Activated naive CD4-positive, alpha-beta T cell treated with anti-CD3 and anti-CD28 coated beads, Interleukin-2, amount 50 U/mL, for 16 hours (primary cell): ENCODE measurements at places on chromosomes 6 and 20.

DNA sequence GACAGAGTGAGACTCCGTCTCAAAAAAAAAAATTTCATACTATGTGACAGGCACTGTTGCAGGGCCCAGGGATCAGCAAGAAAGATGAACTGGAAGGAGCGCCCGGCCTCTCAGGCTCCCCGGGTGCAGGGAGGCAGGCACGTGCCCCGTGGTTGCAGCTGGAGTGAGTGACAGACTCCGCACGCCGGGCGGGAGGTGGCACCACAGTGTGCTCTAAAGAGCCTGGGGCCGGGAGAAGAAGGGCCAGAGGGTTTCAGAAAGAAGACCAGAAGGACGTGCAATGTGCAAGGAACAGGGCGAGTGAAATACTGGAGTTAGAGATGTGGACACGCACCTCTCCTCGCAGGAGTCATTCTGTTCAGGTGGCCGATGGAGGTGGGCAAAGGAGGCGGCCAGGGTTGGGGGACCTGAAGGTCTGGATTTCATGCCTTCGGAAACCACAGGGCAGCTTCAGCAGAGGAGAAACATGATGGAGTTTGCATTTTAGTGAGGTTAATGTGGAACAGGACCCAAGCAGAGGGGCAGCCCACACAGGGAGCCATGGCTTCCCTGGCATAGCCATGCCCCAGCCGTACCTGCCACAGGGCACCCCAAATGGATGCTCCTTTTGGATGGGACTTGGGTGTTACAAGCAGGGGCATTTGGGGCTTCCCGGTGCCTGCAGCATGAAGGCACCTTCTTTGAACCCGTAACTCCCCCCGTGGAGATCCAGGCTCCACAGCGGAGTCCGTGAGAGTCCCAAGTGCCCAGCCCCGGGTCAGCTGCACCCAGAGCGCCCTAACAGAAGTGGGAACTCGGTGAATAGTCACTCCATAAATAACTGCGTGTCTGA lies 226.2 kb downstream of the ERMARD start:
- no peak for DNase-seq

DNA sequence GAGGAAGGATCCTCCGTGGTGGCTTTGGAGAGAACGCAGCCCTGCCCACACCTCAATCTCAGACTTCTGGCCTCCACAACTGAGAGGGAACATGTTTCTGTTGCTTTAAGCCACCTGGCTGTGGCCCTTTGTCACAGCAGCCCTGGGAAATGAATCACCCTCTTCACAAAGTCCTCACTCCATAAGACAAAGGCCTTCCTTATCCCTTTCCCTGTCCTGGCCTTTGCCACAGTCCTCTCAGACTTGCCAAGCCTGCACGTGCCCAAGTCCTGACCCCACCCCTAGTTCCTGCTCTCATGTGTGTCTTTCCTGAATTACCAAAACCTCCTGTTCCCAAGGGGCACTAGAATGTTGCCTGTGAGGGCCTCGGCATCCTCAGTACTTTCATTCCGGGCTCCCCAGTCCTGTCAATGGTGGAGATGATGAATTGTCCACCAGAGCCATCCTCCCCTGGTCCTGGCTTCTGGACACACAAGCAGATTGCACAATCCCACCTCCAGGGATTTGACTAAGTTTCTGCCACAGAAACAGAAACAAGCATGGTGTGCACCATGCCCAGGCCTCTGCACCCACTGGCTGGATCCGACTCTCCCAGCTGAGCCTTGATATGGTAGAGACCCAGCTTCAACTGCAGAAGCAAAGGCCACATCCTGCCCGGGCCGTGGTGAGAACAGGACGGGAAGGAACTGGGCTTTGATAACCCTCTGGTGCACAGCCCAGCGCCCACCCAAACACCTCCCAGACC lies 232.6 kb upstream of the PDE10A start:
- DNase-seq: no peak

- no peak for DNase-seq
These were observed 1.4 kb downstream of the FBXL4 start for GRCh38 chr6:98946266-98946878.

DNA sequence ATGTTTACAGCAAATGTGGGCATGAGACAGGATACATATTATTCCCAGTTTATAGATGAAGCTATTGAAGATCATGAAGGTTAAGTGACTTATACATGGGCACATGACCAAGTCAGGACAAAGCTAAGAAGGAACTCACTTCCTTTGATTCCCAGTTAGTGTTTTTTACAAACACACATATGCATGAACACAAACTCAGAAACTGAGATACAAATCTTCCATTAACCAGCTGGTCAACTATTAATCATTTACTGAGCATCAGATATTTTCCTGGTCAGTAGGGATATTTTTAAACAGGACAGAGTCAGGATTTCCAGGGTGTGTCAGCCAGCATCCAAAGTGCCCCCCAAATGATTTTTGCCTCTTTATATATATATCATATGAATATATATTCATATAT lies 222.2 kb downstream of the OGFRL1 start:
- no peak for DNase-seq

DNA sequence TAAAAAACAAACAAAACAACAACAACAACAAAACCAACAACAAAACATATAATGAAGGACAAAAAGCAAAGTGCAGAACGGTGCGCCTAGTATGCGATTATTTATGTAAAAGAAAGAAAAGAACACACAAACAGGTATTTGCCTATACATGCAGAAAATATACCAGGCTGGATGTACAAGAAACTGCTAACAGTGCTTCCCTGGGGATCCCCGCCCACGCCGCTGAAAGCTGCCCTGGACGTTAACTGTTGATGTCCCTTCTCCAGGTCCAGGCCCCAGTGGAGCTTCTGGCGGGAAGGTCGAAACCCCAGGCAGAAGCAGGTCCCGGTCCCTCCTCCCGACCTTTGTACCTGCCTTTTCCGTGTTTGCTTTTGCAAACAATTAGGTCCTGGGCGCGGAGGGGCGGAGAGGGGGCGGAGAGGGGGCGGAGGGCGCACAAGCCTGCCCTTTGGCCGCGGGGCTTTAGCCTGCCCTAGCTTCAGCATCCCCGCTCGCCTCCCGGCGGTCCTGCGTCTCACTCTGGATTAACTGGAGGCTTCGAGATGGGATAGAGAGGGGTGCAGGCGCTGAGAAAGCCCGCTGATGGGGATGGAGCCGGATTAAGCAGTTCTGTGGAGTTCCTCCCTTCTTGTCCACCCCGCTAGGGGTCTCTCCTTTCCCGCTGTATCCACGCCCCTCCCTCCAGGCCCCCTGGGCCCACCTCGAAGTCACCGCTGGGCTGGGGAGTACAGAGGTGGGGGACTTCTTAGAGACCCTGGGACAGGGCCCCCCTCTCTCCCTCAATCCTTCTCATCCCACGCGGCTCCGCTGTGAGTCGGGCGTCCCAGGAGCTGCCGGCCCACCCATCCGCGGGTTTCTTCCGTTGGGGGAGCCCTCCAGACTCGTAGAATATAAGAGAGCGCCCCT lies 8.2 kb upstream of the AHCY start:
- no peak for DNase-seq

- DNase-seq: no peak
These were observed 102.6 kb upstream of the RPS6KA2 start for GRCh38 chr6:166729658-166730057.

DNA sequence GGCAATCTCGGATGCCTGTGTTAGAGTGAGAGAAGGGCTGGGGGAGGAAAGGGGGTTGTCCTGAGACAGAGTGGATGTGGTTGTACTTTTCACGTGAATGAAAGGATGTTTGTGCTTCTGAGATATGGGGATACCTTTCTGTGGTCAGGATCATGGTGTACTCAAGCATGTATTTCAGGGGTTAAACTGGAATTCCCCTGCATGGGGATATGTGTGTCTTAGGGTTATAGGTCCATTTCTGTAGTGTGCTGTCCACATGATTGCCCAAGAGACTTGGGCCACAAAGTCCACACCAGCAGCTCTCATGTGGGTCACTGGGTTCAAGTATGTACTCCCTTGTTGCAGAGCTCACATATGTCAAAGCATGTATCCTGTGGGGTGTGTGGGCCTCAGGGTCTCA lies 10.5 kb downstream of the SYNGAP1 start:
- DNase-seq: no peak

- no peak for DNase-seq
These were observed 440.4 kb upstream of the ARID1B start for GRCh38 chr6:156336733-156337132.

DNA sequence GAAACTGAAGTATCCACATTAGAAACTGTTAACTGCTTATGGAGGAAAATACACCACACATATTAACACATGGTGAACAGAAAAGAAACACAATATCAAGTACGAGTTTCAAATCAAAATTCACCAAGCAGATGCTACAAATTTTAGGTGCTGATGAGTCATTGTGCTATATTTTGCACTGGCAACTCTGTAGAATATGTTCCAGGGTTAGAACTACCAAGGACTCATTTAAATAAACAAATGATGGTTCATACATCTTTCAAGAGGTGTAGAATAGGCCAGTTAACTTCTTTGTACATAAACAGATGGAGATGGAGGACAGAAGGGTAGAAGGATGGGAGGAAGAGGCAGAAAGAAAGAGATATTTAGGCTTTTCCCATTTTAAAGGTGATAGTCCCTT lies 184.9 kb downstream of the ARHGAP18 start:
- DNase-seq: no peak

DNA sequence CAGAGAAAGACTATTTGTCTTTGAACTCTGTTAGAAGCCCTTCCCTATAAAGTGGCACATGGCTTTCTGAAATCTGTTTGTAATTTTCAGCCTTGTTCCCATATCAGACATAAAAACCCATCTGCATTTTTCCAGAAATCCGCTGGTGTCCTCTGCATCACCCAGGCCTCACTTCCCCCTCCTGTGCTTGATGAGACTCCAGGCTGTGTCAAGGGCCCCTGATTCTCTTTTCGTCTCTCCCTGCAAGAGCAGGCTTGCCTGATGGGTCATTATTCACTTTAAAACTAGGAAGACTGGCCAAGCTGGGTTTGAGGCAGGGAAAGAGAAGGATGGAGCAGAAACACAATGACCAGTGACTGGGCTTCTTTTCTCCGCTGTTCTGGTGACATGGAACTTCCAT lies 10.6 kb upstream of the PROKR2 start:
- no peak for DNase-seq

- no peak for DNase-seq
These were observed 152.8 kb upstream of the CST7 start for GRCh38 chr20:24796236-24796635.

- no peak for DNase-seq
These were observed 18.5 kb downstream of the OR2H2 start for GRCh38 chr6:29603456-29603855.

GRCh38 chr20:17399303-17399985 lies 131.7 kb downstream of the BFSP1 start:
- DNase-seq: no peak

DNA sequence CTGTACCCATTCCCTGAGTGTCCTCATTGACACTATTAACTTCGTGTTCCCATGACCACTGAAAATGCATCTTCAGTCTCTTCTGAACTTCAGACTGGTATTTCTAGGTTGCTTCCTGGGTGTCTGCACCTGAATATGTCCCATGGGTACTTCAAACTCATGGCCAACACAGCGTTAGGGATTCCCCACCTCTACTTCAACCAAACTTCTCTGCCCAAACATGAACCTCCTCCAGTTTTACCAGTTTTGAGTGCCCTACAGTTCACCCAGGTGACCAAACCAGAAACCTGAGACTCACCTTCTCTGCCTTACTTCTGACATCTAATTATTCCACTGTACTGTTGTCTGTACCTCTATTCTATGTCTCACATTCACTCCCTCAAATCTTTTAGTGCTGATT lies 99.5 kb upstream of the SUPT3H start:
- DNase-seq: no peak

DNA sequence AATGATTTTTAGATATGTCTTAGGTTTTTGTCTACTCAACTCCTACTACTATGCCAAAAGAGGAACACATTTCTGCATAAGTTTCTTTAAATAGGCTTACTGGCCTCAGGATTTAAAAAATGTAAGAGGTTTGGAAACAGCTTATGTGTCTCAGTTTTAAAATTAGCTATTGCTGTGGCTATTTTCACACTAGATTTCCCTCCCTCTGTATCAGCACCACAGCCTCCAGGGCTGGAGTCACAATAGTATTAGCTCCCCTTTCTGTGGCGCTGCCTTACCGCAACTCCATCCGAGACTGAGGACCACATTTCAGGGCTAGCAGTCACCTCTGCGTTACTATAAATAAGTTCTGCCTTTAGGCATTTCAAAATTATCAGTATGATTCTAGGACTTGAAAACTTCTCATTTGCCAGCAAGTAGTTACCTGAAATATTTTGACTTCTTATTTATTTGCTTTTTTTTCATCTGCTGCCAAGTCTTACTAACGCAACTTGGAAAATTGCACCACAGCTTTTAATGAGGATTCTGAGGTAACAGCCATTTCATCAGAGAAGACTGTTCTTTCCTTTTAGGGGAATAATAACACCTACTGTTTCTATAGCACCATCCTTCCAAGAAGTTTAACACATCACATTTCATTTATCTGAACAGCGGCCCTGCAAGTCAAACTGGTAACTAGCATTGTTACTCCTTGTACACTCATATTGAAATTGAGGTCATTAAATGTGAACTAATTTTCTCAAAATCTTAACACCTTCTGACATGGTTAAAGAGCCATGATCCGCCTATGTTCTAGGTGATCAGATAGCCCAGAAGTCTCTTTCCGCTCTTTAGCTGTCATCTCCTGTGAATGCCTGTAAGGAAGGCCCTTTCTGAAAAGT lies 105.9 kb downstream of the GJA10 start:
- no peak for DNase-seq

- DNase-seq: no peak
These were observed 345.9 kb downstream of the ARHGAP18 start for GRCh38 chr6:129364037-129364436.

DNA sequence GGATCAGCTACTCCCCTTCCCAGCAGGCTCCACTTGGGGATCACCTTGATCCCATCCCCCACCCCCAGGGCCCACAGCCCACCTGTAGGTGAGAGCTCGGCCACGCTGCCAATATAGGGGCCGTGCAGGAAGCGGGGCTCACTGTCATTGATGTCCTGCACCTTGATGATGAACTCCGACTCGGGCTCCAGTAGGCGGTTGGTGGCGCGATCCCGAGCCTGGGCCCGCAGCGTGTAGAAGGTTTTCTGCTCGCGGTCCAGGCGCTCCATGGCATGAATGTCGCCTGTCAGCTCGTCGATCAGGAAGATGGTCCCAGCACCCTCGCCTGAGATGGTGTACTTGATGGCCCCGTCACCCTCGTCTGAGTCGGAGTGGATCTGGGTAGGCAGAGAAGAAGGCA lies 67.4 kb downstream of the CDH22 start:
- DNase-seq: no peak
